Smooth muscle cell of trachea (primary cell): ENCODE measurements at places on chromosomes 13 and 19. TPM values are rescaled to one million over a fixed set of nuclear protein-coding genes. Genes with fewer than 3 reads are reported as not detected.

The TMEM150B gene
- not detected in 2 replicates for total RNA-seq

The ZNF729 gene
- total RNA-seq: not detected in 2 replicates

The FOXO1 gene
- 0.73 and 0.83 TPM in 2 replicates for total RNA-seq

The KRTDAP gene
- not detected in 2 replicates for total RNA-seq

The CYP4F2 gene
- not detected in 2 replicates for total RNA-seq

The MBD3L2 gene
- not detected in 2 replicates for total RNA-seq

The GIPC1 gene
- 129 and 152 TPM in 2 replicates for total RNA-seq

The PGLYRP1 gene
- not detected in 2 replicates for total RNA-seq

The TMEM190 gene
- not detected in 2 replicates for total RNA-seq

The SPRED3 gene
- total RNA-seq: 0.66 and 2.9 TPM in 2 replicates

The KISS1R gene
- total RNA-seq: not detected in 2 replicates

The SLC46A3 gene
- 2.3 and 5.1 TPM in 2 replicates for total RNA-seq
